ENCODE measurements at places on chromosomes 4 and X.

DNA sequence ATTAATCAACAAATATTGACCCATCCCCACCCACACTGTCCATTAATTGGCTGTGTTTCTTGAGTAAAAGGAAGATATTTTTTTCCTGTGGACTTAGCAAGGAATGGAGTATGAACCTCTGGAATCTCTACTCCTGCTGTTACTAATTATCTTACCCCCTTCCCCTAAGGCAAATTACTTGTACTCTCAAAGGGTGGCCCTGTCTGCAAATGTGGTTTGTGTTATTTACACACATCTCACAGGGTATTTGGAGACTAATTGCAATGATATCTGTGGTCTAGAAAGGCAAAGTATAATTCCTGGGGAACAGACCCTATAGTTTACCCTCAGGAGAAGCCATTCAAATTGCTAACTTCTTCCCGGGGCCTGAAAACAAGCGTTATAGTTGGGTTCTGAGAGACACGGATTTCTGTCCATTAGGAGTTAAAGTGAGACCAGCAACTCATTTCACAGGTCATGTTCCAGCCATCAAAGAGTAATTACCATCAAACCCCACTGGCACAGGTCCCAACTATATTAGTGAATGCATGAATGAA lies 133.0 kb upstream of the RASGEF1B start:
- no peaks in the 10 kb centered on the region for H3K36me3 ChIP-seq
- no peaks in the 10 kb centered on the region for H3K4me1 ChIP-seq
- H3K4me3 ChIP-seq, result no peak overlapping the region
- no peak overlapping the region for H3K27ac ChIP-seq
- DNase-seq, result no peak

GRCh38 chr4:37471971-37472370 lies 214.2 kb downstream of the RELL1 start:
- peaks cover 10% of the 10 kb centered on the region for H3K27me3 ChIP-seq
- H3K4me1 ChIP-seq, result no peaks in the 10 kb centered on the region
- no peak overlapping the region for H3K4me3 ChIP-seq
- DNase-seq, result no peak
- H3K36me3 ChIP-seq, result no peaks in the 10 kb centered on the region
- H3K27ac ChIP-seq, result no peak overlapping the region

DNA sequence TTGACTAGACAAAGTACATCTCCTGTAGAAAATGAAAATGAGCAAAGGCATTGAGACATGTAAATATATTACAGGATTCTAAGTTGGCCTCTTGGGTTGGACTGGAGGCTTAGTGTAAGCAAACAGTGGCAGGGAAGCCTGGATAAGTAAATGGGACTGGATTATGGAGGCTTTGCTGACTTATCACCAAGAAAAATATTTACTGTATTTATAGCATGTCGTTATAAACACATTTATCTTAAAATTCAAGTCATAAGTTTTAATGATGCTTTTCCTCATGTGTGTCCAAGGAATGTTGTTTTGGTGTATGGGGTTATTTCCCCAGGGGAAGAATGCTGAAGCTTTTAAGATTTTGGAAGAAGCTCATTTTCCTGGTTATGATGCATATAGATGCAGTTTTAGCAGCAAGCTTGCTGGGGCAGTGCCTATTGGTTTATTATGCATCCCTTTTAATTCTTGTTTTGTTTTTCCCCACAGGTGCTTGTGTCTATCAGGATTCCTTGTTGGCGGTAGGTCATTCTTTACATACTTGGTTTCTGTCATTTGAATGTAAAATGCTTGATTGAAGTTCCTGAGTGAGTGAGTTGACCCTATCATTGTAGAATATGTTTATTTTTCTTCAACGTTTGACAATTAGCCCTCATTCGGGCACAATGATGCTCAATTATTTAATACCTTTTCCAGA lies 8.5 kb downstream of the FRAS1 start:
- no peak for DNase-seq
- peaks cover 15% of the 10 kb centered on the region for H3K27me3 ChIP-seq
- H3K4me3 ChIP-seq, result no peak overlapping the region
- H3K4me1 ChIP-seq, result no peaks in the 10 kb centered on the region
- H3K36me3 ChIP-seq, result no peaks in the 10 kb centered on the region

DNA sequence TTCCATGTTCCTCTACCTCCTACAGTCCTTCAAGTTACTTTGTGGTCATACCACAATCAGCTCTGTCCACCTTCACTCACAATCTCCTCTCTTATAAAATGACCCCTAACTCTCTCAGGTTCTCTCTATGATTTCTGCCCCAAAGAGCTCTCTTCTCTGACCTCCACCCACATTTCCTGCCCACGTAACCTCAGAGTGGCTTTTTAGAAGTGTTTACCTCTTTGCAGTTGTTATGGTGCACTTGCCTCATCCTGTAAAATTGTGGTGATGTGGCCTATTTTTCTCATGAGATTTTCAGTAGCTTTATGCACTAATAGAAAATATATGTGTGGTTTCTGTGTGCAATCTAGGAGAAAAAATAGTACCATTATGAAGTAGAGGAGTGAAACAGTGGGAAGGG lies 215.8 kb downstream of the PACRGL start:
- H3K27ac ChIP-seq, result no peak overlapping the region
- DNase-seq, result peak; percentile 20
- no peaks in the 10 kb centered on the region for H3K27me3 ChIP-seq
- H3K36me3 ChIP-seq, result no peaks in the 10 kb centered on the region
- no peaks in the 10 kb centered on the region for H3K4me1 ChIP-seq

GRCh38 chr4:101660607-101661006 lies 129.9 kb upstream of the BANK1 start:
- H3K4me3 ChIP-seq, result no peak overlapping the region
- H3K27me3 ChIP-seq, result no peaks in the 10 kb centered on the region
- DNase-seq, result no peak
- H3K4me1 ChIP-seq, result no peaks in the 10 kb centered on the region
- no peaks in the 10 kb centered on the region for H3K36me3 ChIP-seq

GRCh38 chrX:66677430-66677829 lies 38.6 kb upstream of the EDA2R start:
- no peak overlapping the region for H3K4me3 ChIP-seq
- H3K27ac ChIP-seq, result no peak overlapping the region
- H3K4me1 ChIP-seq, result no peaks in the 10 kb centered on the region
